Adipocyte (in vitro differentiated cells): ENCODE measurements at places on chromosomes 7 and 10.

- DNase-seq: no peak
Observed at GRCh38 chr10:56319386-56319785, 41.7 kb downstream of the ZWINT start.

- peak; percentile 19 for DNase-seq
Observed at GRCh38 chr10:132463333-132464255, 66.6 kb downstream of the PWWP2B start.

- peak; percentile 51 for DNase-seq
Observed at GRCh38 chr7:75920431-75921161, 5.6 kb downstream of the POR start.

- no peak for DNase-seq
Observed at GRCh38 chr10:104589431-104589830, 51.7 kb upstream of the SORCS3 start.

DNA sequence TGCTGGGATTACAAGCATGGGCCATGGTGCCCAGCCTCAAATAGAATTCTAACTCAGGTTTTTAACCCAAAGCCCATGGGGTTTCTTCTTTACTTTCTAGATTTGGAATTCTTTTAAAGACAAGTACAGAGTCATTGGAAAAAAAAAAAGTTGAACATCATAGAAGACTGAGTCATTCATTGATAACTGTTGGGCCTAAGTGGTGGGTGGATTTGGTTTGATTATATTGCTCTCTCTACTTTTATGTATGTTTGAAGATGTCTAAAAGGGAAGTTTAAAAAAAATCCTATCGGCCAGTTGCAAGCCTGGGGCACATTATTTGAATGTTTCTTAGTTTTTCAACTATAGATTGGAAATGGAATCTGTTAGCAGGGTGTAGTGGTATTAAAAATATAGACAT lies 49.7 kb downstream of the INPP5F start:
- DNase-seq: no peak

DNA sequence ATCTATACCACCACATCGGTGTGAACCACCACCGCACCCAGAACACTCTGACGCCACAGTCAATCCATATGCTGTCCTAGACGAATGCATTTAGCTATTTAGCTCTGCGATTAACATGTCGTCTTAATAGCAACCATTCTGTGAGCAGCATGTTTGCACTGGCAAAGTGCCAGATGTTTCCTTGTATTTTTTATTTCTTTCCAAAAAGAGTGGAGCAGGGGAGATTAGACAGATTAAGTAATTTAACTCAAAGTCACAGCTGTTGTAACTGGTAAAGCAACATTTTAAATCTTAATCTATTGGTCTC lies 57.0 kb upstream of the ARL4A start:
- no peak for DNase-seq

- no peak for DNase-seq
Observed at GRCh38 chr7:45599851-45600706, 25.9 kb downstream of the ADCY1 start.

GRCh38 chr7:80804589-80804988 lies 114.3 kb downstream of the SEMA3C start:
- DNase-seq: no peak

- no peak for DNase-seq
Observed at GRCh38 chr7:18468795-18469194, 26.8 kb upstream of the HDAC9 start.

DNA sequence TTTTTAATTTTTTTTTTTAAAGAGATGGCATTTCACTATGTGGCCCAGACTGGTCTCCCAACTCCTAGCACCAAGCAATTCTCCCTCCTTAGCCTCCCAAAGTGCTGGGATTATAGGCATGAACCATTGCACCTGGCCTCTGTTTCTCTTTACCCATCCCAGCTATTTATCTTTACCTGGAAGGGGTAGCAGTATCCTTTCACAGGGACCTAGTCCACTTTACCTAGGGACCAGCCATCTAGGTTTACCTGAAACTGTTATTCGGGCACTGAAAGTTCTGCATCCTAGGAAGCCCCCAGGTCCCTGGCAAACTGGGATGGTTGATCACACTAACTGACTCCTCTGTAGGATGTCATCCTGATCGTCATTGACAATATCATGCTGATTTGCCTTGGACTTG lies 21.7 kb upstream of the AGFG2 start:
- DNase-seq: no peak

GRCh38 chr7:46191776-46192175 lies 270.7 kb upstream of the IGFBP3 start:
- DNase-seq: peak; percentile 54

DNA sequence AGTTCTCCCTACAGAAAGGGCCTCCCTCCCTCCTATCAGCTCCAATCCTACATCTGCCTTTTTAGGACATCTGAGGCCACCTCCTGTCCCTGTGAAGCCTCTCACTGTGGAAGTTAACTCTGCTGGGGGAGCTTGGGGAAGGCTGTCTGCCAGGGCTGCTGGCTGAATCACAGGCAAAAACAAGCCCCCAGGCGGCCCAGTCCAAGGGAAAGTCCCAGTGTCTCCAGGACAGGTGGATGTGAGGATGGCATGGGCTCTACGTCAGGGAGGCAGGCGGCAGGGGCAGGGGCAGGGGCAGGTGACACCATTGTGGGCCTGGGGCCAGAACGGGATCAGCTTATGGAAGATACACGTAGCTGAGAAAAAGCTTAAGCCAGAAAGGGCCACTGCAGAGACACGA lies 240.2 kb downstream of the MAD1L1 start:
- DNase-seq: no peak

GRCh38 chr7:19110776-19111175 lies 6.7 kb downstream of the TWIST1 start:
- DNase-seq: no peak

- no peak for DNase-seq
Observed at GRCh38 chr10:78539247-78539766, 505.6 kb downstream of the RPS24 start.

DNA sequence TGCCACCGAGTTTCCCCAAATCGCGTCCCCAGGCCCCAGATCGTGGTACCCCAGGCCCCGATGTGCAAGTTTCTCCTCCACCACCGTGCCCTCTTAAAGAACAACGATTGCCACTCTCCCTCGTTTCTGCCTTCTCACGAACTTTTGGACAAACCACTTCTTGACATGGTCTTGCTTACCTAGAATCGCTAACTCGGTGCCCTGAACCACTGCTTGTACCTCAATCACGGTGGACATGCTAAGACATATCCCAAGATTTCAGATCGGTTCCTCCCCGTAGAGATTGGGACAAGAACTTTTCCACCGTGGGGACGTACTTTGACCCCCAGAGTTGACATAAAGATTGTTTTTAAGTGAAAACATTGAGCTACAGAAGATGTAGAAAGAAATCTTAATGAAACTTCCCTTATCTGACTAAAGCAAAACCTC lies 477 bp upstream of the ZC3HAV1 start:
- no peak for DNase-seq

DNA sequence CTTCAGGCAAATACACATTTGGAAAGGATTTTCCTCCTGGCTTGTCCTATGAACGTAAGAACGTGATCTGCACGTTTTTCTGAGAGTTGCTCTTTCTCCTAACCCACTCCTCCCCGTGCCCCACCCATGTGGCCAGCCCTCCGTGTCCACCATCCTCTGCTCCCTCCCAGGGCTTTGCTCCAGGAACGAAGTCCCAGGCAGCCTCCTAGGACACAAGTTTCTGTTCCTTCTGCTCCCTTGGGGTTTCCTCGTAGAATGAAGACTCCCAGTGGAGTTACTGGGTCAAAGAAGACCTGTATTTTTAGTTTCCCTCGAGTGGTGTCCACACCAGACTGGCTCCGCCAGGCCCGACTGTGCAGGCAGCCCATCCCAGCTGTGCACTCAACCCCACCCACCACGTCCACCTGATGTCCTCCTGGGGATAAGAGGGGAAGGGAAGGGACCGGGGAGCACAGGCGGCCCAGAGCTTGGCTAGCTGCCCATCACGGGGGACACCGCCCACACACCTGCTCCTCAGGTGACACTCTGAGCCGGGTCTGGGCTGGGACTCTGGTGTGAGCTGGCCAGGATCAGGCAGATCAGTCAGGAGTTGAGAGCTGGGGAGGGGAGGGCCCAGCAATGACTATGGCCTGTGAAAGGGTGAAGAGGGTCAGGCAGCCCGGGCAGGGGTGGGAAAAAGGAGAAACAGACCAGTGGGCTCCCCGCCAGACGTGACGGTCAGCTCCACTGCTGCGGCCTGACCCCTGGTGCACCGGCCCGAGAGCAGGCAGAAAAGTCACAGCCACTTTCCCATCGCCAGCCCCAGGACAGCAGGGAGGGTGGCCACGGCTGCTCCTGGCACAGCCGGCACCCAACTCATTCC lies 54.3 kb upstream of the PPP2R2D start:
- no peak for DNase-seq

- no peak for DNase-seq
Observed at GRCh38 chr10:71638064-71638821, 81.3 kb downstream of the C10orf105 start.

DNA sequence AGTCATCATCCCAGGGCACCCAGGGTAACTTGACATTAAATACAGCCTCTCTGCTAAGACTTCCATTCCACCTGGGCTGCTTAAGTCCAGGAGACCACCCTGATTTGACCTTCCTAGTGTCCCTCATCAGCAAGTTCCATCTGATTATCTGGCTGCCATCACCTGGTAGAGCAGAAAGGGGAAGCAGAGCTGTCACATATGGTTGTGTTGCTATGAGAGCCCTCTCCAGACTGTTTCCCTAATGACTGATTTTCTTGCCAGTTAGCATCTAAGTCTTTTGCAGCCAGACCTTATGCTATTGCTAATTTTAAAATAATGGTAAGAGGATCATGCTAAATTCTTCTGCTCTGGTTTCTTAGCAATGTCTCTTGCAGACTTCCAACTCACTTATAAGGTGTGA lies 38.7 kb downstream of the KCNH2 start:
- no peak for DNase-seq

- DNase-seq: no peak
Observed at GRCh38 chr10:19853831-19854230, 37.6 kb downstream of the PLXDC2 start.

GRCh38 chr7:90503367-90503766 lies 33.9 kb downstream of the PTTG1IP2 start:
- no peak for DNase-seq

DNA sequence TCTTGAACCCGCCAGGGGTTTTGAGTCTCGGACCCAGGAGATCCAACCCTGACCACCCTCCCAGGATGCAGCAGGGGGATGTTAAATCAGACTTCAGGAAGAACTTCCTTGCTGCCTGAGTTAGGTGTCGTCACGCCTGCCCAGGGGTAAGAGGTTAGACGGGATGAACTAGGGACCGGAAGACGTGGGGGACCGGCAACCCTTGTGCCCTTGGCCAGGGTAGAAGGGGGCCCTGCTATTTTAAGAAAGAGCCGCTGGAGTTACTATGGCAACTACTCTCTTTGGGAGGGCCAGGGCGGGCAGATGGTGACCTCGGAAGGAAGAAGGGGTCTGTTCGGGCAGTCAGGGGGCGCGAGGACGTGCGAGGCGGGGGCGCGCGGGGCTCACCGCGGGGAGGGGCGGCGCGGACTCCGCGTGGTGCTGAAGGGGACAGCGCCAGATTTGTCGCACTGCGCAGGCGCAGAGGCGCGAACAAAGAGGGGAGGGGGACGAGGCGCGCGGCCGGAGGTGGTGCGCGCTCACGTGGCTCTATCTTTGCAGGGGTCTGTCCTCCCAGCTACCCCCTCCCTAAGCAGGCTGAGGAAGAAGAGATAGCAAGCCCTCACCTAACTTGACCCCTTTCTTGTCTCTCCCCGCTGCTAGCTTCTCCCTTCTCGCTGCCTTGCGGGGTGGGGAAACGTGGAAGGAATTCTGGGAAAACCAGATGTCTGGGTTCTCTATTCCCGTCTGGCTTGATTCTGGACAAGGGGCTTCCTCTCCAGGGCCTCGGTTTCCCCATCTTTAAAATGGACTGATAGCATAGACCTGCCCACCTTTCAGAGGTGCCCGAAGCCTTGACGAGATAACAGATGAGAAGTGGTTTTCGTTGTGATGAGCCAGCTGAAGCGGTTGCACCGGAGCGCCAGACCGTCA lies 940 bp upstream of the PSD start:
- peak; percentile 62 for DNase-seq

GRCh38 chr7:71604818-71605414 lies 473.0 kb downstream of the GALNT17 start:
- DNase-seq: no peak

DNA sequence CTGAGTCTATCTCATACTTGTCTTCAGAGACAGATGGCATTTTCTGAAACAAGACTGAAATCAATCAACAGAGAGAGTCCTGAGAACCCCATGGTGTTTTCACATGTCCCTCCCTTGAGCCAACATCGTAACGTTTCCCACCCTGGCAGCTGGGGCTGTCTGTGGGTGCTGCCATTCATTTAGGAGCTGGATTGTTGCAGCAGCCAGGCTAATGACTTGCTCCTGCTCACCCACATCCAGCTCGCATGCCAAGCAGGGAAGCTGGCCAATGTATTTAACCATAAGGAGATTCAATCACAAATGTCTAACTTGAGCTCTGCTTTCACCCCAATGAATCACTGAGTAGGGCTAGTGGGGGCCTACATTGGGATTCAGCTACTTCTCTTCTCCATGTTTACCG lies 146.1 kb downstream of the ADRA2A start:
- DNase-seq: no peak

- no peak for DNase-seq
Observed at GRCh38 chr10:57979491-57979890, 288.2 kb downstream of the IPMK start.

- DNase-seq: peak; percentile 51
Observed at GRCh38 chr10:6300106-6300783, 97.5 kb downstream of the PFKFB3 start.

- DNase-seq: no peak
Observed at GRCh38 chr7:30838008-30838407, 66.8 kb downstream of the MINDY4 start.

DNA sequence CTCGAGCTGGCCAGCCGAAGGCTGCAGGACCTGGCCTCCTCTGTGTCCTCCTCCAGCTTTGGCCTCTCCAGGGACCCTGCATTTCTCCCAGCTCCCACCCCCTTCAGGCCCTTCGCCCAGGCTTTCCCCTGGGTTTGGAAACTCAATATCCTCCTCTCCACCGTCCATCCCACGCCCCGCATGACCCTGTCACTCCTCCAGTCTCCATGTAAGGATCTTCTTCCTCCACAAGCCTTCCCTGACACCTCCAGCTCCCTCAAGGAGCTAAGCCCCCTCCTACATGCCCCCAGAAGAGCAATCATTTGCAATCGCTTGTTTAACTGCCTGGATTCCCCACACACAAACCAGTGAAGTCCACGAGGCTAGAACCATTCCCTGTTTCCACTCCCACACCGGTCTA lies 24.6 kb upstream of the TMEM213 start:
- DNase-seq: no peak

DNA sequence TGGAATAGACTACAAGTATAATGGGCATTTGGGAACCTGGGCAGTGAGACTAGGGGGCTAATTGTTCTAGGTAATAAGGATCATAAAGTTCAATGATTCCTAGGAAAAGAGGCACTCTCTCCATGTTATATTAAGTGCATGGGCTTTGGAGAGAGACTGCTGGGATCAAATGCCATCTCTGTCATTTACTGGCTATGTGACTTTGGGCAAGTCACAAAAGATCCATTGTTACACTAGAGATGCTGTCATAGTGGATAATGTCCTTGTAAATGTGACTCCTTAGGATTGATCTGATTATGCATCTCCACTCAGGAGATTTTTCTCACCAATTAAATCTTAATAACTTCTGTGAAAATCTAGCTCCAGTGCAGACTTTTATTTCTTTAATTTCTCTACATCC lies 156.3 kb upstream of the CACNA2D1 start:
- DNase-seq: no peak

- DNase-seq: no peak
Observed at GRCh38 chr10:30825495-30825894, 195.9 kb upstream of the LYZL2 start.
